ENCODE measurements at places on chromosomes 11 and 22.

- no peak for DNase-seq
These were observed 303.0 kb upstream of the PITPNB start for GRCh38 chr22:28222052-28222451.

DNA sequence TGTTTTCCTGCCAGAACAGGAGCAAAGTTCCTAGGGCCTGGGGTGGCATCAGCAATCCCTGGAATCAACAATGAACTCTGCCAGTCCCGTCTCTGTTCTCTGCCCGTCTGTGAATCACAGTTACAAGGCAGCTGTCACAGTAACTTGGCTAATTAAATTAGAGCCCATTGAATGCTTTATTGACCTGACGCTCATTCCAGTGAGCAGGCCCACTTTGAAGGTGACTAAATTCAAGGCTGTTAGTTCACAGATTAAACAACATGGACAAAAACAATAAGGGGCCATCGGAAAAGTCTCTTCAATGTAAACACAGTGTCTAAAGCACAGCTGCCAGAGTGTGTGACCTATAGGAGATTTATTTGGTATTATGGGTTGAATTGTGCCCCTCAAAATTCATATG is 17.7 kb upstream of the TMPRSS5 start:
- no peak for DNase-seq

DNA sequence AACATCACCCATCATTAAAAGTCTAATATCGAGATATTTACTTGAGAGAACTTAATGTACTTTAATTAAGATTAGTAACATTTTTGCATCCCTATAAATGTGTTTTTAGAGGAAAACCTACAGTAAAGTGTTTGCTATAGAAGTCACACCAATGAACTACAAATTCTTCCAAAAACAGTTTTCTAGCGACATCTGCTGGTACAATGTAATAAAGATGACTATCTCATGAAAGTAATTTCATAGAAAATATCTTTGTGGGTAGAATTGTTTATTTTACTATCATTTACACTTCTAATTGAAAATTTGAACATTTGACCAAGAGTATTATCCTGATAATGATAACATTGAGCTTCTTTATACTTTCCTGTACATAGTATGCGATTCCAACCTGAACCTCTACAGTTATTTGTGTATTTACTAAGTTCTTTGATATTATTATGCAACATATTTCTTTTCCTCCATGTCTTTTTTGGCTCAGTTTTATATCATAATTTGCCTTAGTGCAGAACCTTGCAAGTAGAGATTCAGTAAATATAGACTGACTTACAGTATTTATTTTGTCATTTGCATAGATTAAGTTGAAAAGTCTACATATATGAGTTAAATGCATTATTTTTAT is 252.7 kb downstream of the TMEM135 start:
- DNase-seq, result no peak

DNA sequence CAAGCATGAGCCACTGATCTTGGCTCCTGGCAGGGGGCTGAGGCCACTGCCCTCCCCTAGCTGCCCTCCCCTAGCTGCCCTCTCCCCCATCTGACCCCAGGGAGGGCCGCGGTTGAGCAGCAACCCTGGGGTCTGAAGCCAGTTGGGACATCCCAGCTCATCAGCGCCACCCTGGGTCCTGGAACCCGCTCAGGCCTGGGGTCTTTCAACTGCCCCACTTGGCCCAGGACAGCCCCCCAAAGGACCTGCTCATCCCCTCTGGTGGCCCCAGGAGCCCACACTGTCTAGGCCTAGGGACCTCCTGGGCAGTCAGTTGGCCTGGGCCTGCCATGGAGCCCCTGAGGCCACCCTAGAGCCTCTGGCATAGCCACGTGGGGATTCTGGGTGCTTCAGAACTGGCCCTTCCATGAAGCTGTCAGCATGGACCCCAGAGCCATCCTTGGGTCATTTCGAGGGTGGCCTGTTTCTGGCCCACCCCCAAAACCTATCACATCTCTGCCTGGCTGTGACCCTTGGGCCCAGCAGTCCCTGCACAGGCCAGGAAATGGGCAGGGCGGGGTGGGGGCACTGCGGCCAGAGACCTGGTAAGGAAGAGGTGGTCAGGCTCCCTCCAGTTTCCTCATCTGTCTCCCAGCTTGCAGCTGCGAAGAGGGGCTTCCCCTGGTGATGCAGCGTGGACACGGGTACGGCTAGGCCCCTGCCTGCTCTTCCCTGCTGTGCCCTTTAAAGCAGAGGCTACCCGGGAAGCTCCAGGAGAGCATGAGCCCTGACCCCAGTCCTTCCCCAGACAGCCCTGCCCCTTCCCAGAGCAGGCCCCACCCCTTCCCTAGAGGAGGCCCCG is 37.9 kb downstream of the MUC2 start:
- peak; percentile 3 for DNase-seq

GRCh38 chr11:29018631-29019030 is 910.4 kb downstream of the METTL15 start:
- no peak for DNase-seq

GRCh38 chr11:131468565-131468964 is 98.2 kb downstream of the NTM start:
- no peak for DNase-seq

- no peak for DNase-seq
These were observed 2.2 kb downstream of the PAK1 start for GRCh38 chr11:77471558-77472193.

- no peak for DNase-seq
These were observed 9.9 kb upstream of the OR8D2 start for GRCh38 chr11:124329787-124330478.

DNA sequence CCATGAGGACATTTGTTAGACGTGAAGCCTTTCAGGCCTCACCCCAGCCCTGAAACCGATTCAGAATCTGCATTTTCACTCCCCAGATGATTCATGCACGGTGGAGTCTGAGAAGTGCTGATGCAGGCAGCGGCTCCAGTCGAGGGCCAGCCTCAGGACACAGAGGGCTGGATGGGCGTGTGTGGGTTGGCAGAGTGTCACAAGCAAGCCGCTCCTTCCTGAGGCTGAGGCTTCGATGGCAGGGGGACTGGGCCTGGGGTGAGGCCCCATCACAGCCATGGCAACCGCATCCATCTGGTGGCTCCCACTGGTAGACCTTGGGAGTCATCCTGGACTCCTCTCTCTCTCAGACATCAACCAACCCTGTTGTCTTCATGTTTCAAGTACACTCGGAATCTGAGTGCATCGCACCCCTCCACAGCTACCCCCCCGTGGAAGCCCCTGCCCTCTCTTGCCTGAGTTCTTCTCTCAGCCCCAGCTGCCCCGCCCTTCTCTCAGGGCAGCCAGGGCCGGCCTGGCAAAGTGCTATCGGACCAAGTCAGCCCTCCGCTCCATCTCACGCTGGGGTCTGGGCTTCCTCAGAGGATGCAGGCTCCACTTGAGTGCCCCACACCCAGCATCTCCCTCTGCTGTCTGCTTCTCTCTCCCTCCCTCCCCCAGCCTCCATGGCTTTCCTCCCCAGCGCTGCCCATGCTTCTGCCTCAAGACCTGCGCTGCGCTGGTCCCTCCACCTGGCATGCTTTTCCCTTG is 10.6 kb downstream of the KCNC1 start:
- no peak for DNase-seq

DNA sequence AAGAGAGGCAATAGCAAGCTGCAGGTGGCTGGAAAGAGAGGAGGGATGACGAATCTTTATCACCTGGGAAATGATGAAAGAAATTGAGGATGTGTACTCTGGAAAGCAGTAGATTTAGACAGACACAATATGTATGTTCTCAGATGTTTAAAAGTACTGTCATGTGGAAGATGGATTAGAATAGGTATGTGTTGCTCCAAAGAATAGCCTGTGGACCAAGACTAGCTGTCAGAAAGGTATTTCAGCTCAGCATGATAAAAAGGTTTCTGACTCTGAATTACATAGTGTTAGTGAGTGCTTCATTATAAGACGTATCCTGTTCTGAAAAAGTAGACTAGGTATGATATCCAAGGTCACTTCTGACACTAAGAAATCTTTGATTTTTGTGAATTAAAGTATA is 322.4 kb downstream of the CNTN5 start:
- no peak for DNase-seq

DNA sequence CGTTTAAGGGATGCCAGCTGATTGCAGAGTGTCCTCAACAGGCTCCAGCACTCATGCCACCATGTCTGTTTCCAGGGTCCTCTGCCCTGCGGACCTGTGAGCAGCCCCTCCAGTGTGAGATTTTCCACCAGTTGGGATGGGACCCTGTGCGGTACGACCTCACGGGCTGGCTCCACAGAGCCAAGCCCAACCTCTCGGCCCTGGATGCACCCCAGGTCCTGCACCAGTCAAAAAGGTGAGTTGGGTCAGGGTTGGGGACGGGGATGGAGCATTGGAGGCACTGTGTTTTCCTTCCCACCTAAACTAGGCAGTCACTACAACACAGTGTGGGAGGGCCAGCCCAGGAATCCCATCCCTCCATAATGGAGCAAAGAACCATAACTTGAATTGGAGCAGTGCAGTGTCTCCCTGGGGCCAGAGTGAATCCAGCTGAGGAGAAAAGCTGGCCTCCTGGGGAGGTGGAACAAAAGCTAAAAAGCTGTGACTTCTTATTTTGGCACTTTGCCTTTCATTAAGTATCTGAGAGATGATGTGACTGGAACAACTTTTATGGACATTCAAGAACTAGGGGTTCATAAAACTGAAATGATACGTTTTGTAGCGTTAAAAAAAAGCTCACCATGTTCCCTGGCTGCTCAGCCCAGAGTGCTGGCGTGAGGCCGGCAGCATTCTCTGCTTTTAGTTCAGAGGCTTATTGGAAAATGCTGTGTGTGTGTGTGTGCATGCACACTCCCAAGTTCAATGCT is 101.8 kb downstream of the MYO18B start:
- no peak for DNase-seq

Measured in left hindlimb (tissue), 1 donor.